ENCODE measurements at places on chromosomes 5 and 9.

DNA sequence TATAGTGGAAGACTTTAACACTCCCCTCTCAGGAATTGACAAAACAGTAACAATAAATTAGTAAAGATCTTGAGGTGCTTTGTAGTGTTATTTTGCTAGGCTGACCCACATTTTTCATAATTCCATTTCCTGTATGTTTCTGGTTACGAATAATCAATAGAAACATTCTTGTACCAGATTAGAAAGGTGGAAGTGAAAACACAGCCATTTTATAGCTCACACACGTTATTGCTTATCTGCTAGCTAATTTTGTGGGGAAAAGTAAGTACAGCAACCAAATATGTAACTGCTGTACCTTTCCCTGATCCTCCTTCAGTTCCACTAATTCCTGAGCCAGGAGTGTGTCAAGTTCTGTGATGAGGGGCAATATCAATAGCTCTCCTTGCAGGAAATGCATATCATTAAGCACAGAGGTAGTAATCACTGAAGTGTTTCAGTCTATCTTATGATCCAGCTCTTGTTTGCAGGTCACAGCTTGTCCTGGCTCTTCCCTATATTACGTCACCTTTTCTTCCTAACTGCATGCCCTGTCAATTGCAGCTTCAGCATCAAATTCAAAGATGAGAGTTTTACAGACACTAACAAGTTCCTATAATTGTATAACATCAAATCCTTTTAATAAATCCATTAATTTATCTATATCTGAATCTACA, 59.4 kb downstream of the MINAR2 start:
- no peak for DNase-seq

GRCh38 chr9:137721479-137721878, 102.7 kb downstream of the EHMT1 start:
- no peak for DNase-seq

DNA sequence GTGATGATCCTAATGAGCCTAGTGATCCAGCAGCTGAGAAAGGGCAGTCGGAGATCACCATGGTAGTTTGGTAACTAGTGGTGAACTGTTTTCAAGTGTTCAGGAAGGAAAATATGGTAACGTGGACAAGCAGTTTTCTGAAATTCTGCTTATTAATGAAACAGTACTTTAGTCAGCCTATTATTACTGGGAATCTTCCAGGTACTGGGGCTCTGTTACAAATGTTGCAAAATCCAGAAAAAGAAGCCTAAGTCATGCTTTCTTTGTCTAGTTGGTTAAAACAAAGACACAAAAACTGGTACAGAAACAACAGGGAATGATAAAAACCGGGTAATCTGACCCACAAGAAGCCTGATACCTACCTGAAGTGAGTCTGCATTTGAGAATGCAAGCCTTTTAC, 18.2 kb downstream of the TTC23L start:
- peak; percentile 33 for DNase-seq

- DNase-seq = peak; percentile 90
Measured at GRCh38 chr9:4297151-4297785, 2.6 kb downstream of the GLIS3 start.

GRCh38 chr9:7507566-7508270, 291.9 kb downstream of the DMAC1 start:
- DNase-seq = no peak

DNA sequence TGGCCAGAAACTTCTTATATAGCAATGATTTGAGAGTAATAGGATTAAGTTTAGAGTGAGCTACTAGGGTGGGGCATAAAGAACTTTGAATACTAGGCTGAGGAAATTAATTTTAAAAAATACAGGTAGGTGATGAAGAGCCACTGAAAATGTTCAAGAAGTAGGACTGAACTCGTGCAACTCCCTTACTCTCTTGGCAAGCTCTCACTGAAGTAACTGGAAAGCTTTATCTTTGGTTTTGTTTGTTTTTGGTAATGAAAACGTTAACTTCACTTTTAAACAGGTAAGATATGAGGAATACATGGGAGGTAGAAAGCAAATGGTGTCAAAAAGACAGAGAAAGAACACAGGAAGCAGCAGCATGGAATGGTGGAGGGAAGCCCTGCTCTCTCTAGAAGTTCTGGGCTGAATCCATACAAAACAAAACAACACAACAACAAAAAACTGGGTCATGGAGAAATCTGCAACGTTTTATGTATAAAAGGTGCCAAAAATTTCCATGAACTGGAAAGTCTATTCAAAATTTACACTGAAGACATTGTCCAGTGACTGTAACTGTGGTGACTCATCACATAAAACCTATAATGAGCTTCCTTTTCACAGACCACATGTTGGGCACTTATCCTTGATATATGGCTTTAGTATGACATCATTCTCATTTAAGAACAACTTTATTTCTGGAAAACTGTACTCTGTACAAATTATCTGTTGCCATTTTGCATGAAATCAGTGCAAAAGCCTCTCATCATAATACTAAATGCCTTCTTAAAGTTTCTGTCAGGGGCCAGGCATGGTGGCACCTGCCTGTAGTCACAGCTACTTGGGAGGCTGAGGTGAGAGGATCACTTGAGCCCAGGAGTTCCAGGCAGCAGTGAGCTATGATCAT, 91.2 kb upstream of the CHD1 start:
- peak; percentile 94 for DNase-seq

DNA sequence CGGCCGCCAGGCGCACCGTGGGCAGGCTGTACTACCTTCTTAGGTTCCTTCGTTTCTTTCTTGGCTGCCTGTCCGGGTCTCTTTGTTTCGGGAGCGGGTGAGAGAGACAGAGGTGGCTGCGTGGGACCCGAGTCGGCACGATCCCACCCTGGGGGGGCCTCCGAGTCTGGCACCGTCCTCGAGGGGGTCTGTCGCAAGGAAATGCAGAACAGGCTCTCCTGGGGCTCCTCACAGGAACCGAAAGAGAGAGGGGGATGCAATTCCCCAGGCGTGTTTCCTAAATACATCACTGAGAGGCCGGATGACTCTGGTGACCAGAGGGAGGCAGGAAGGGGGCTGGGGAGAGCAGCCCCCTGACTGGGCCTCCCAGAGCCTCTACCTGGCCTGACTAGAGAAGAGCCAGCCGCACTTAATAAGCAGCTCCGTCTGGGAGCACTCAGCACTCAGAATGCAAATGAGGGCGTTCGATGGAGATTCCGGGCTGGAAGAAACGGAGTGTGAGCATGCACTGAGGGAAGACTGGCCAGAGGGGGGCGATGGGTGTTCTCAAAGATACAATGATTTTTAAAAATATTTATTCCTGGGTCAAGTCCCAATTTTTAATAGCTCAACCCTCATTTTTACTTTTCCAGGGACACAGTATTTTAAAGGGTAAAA, 11.7 kb upstream of the INPP5E start:
- no peak for DNase-seq

GRCh38 chr5:102216678-102217077, 79.4 kb downstream of the SLCO4C1 start:
- DNase-seq = no peak

- no peak for DNase-seq
Measured at GRCh38 chr9:75471549-75472114, 383.3 kb downstream of the OSTF1 start.

DNA sequence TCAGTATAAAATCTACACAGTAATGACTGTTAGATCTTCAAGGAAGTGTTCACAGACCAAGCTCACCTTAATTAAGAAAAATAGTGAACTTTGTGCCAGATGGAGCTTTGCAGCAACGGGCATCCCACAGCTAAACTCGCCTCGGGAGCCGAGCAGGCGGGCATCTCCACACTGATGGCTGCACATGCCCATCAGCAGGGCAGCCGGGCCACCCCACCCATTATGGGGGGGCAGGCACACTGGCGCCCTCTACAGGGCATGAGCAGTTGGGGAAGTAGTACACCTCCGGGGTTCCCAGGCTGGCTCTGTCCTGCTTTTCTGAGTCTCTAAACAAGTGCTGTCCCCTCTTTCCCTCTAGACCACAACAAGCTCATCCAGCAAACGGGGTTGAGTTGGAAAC, 21.6 kb downstream of the ANKS6 start:
- DNase-seq = peak; percentile 11

- no peak for DNase-seq
Measured at GRCh38 chr5:123000731-123001130, 35.8 kb downstream of the PPIC start.

DNA sequence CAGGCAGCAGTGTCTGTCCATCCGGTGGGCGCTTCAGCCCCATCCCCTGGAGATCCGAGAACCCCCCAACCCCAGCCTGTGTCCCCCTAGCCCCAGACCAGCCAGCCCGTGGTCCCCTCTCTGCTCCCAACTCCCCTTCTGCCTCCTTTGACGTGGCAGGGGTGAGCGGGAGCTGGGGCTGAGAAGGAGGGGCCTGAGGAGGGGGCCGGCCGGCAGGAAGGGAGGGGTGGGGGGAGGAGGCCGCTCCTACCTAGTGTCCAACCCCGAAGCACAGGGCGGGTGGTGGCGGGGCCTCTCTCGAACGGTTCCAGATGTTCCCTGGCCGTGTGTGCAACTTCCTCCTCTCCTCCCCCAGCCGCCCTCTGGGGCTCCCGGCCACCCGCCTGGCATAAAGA, 31.0 kb downstream of the GOLGA2 start:
- DNase-seq = peak; percentile 94

- DNase-seq = no peak
Measured at GRCh38 chr5:83044926-83045325, 32.3 kb downstream of the TMEM167A start.

GRCh38 chr9:122342323-122343050, 28.3 kb upstream of the PTGS1 start:
- DNase-seq = no peak
